ENCODE measurements at places on chromosomes 4 and X. TPM values are rescaled to one million over a fixed set of nuclear protein-coding genes. Genes with fewer than 3 reads are reported as not detected.

The EGF gene
- total RNA-seq, result 33.7 TPM

The ASB11 gene
- total RNA-seq, result not detected

GRCh38 chrX:94854251-94854650 lies 1180.2 kb downstream of the FAM133A start:
- no peak overlapping the region for H3K27ac ChIP-seq
- no peaks in the 10 kb centered on the region for H3K27me3 ChIP-seq
- H3K4me1 ChIP-seq, result no peaks in the 10 kb centered on the region
- no peaks in the 10 kb centered on the region for H3K36me3 ChIP-seq
- H3K4me3 ChIP-seq, result no peak overlapping the region
- DNase-seq, result no peak

- H3K4me3 ChIP-seq, result no peak overlapping the region
- H3K4me1 ChIP-seq, result no peaks in the 10 kb centered on the region
- DNase-seq, result no peak
- no peak overlapping the region for H3K27ac ChIP-seq
- H3K27me3 ChIP-seq, result no peaks in the 10 kb centered on the region
Measured at GRCh38 chrX:108159028-108159670, 67.6 kb downstream of the ATG4A start.

The TLR3 gene
- total RNA-seq, result not detected

The ACE2 gene
- 0.33 TPM for total RNA-seq

The TMEM175 gene
- total RNA-seq, result 15.9 TPM

DNA sequence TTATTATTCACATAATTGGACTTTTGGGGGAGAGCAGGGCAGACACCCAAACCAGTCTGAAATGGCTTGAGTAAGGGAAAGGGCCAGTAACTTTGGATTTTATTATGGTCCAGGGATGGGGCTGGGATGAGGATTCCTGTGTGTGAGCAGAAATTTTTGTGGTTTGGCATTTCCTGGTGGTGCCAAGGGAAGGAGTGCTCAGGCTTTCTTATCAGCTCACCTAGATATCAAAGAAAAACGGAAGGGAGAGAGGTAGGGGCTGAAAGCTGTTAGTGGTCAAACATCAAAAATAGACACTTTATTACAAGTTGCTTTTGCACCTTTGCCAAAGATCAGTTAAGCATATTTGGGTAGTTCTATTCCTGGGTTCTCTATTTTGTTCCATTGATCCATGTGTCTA lies 128.5 kb upstream of the DIPK2B start:
- no peak overlapping the region for H3K27ac ChIP-seq
- no peaks in the 10 kb centered on the region for H3K36me3 ChIP-seq
- no peaks in the 10 kb centered on the region for H3K4me1 ChIP-seq
- no peak for DNase-seq
- H3K27me3 ChIP-seq, result no peaks in the 10 kb centered on the region

GRCh38 chrX:17082831-17083230 lies 136.4 kb downstream of the REPS2 start:
- H3K4me3 ChIP-seq, result no peak overlapping the region
- H3K36me3 ChIP-seq, result no peaks in the 10 kb centered on the region
- DNase-seq, result no peak
- no peaks in the 10 kb centered on the region for H3K27me3 ChIP-seq
- no peak overlapping the region for H3K27ac ChIP-seq

GRCh38 chrX:68438575-68438974 lies 5.3 kb upstream of the OPHN1 start:
- no peaks in the 10 kb centered on the region for H3K4me1 ChIP-seq
- no peaks in the 10 kb centered on the region for H3K27me3 ChIP-seq
- DNase-seq, result peak; percentile 42

DNA sequence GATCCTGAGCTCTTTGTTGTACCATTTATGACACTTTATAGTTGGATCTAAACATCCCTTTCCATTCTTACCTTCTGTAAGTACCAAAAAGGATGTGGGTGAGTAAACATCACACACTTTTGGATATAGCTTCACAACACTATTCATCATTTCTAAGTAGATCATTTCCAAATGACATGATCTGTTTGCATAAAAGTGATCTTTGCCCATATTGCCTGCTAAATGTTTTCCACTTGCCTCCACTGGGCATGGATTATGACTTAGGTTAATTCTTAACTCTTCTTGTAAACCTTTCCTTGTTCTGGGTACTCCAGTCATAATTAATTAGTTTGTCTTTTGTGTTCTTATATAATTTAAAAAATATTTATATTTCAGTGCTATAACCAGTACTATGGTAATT lies 244.9 kb upstream of the AGA start:
- no peak overlapping the region for H3K27ac ChIP-seq
- no peaks in the 10 kb centered on the region for H3K27me3 ChIP-seq
- no peak for DNase-seq
- H3K36me3 ChIP-seq, result no peaks in the 10 kb centered on the region

DNA sequence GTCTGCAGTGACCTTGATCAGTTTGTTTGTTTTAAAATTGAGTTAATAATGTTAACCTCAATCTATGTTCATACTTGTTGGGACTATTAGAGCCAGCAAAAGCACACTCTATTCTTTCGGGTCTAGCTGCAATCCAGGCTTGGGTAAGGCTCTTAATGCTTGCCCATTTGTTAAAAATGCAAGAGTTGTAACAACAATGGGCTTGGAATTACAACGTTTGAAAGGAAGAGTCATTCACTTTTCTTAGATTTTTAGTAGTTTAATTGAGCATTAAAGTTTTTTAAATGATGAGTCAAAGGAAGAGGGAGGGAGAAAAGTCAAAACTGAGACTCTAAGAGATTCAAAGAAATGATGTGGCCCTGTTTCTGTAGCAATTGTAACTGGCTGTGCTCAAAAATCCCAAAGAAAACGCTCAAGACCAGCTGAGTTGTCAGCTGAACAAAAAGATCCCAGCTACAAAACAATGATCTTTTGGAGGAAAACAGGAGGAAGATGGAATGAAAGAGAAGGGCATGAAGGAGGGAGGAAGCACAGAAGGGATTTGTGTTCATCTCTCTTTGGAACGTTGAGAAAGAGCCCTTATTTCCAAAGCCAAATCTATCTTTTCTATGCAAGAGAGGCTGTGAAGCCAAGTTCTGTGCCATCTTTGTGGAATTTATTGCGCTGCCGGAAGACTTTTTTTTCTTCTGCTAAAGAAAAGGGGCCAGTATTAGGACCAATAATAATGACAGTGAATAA lies 5.5 kb downstream of the SCD5 start:
- H3K4me3 ChIP-seq, result no peak overlapping the region
- H3K27me3 ChIP-seq, result peaks cover 98% of the 10 kb centered on the region
- H3K4me1 ChIP-seq, result no peaks in the 10 kb centered on the region
- H3K36me3 ChIP-seq, result no peaks in the 10 kb centered on the region
- no peak overlapping the region for H3K27ac ChIP-seq

DNA sequence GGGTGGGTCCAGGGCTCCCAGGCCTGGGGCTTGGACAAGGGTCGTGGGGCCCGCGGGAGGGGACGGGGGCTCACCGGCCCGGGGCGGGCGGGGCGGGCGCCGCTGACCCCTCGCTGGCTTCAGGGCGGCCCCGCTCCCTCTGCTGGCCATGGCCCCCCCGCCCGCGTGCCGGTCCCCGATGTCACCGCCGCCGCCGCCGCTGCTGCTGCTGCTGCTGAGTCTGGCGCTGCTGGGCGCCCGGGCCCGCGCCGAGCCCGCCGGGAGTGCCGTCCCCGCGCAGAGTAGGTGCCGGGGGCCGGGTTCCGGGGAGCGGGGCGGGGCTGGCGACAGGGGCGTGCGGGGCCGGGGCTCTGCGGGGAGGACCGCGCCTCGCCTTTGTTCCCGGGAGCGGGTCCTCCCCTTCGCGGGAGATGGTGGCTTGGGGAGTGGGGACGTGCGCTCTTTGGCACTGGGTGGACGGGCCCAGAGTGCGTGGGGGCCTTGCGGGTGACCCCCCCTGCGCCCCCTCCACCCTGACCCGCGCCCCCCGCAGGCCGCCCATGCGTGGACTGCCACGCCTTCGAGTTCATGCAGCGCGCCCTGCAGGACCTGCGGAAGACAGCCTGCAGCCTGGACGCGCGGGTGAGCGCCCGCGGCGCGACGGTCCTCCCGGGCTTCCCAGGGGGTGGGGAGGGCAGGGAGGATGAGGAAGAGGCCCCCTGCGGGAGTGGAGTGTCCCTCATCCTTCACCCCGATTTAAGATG lies 16.8 kb upstream of the NAT8L start:
- peaks cover 42% of the 10 kb centered on the region for H3K27me3 ChIP-seq
- H3K27ac ChIP-seq, result no peak overlapping the region
- H3K4me3 ChIP-seq, result peak overlapping the region; percentile 60
- H3K4me1 ChIP-seq, result no peaks in the 10 kb centered on the region

The VEGFD gene
- total RNA-seq, result 0.42 TPM

DNA sequence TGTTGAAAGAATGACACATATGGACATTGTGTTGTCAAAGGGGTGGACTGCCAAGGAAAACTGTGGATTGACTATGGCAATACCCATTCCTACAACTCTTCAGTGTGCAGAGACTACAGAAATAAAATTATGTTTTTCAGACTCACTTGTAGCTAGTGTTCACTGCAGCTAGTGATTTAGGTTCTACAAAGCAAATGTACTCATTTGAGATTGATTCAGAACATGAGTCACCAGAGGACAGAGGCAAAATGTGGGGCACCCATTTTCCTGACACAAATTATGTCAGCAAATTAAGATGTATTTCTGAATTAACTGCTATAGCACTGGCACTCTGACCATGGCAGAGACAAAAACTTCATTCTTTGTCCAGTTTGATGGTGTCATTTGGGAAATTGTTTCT lies 40.7 kb downstream of the SPCS3 start:
- no peaks in the 10 kb centered on the region for H3K27me3 ChIP-seq
- no peak for DNase-seq
- no peaks in the 10 kb centered on the region for H3K36me3 ChIP-seq
- no peaks in the 10 kb centered on the region for H3K4me1 ChIP-seq
- no peak overlapping the region for H3K4me3 ChIP-seq

The PCDH11X gene
- 2.2 TPM for total RNA-seq

The TCEAL7 gene
- 19.7 TPM for total RNA-seq

The RNF175 gene
- 4.2 TPM for total RNA-seq

GRCh38 chrX:11764602-11765067 lies 6.6 kb downstream of the MSL3 start:
- no peak overlapping the region for H3K4me3 ChIP-seq
- no peak for DNase-seq
- peaks cover 39% of the 10 kb centered on the region for H3K36me3 ChIP-seq
- H3K4me1 ChIP-seq, result no peaks in the 10 kb centered on the region
- no peaks in the 10 kb centered on the region for H3K27me3 ChIP-seq

The USP26 gene
- not detected for total RNA-seq

The MGAT4D gene
- total RNA-seq, result not detected

DNA sequence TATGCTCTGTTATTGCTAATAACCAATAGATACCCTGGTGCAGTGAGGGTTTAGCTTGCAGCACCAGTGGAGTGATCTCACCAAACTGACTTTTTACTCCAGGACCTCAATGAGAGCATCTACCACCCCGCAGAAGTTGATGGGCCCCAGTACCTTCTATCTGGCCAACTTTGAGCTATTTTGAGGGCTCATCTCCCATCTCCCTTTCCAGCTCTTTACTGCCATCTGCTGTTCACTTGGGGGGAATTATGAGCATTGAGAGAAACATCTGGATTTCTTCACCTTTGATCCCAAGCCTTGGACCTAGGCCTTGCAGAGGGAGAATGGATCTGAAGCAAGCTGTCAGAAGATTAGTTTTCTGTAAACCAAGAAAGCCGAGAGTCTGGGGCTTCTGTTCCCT lies 143.6 kb downstream of the TMEM164 start:
- no peaks in the 10 kb centered on the region for H3K27me3 ChIP-seq
- H3K4me3 ChIP-seq, result no peak overlapping the region
- H3K27ac ChIP-seq, result no peak overlapping the region

The TASL gene
- not detected for total RNA-seq

- no peaks in the 10 kb centered on the region for H3K36me3 ChIP-seq
- no peaks in the 10 kb centered on the region for H3K27me3 ChIP-seq
- no peak overlapping the region for H3K4me3 ChIP-seq
- peaks cover 4% of the 10 kb centered on the region for H3K4me1 ChIP-seq
- no peak for DNase-seq
Measured at GRCh38 chr4:173486714-173487392, 43.2 kb downstream of the HAND2 start.

- no peaks in the 10 kb centered on the region for H3K36me3 ChIP-seq
- H3K27ac ChIP-seq, result no peak overlapping the region
- no peaks in the 10 kb centered on the region for H3K27me3 ChIP-seq
Measured at GRCh38 chrX:110145854-110146253, 142.9 kb downstream of the TMEM164 start.
